ENCODE measurements at places on chromosomes 6 and 20. TPM values are rescaled to one million over a fixed set of nuclear protein-coding genes. Genes with fewer than 3 reads are reported as not detected.

OR2J3 gene
- total RNA-seq = not detected

CGA gene
- total RNA-seq = not detected

SLC52A3 gene
- total RNA-seq = 3.0 TPM

RRAGD gene
- 26.8 TPM for total RNA-seq

SLC39A7 gene
- 75.3 TPM for total RNA-seq

DNA sequence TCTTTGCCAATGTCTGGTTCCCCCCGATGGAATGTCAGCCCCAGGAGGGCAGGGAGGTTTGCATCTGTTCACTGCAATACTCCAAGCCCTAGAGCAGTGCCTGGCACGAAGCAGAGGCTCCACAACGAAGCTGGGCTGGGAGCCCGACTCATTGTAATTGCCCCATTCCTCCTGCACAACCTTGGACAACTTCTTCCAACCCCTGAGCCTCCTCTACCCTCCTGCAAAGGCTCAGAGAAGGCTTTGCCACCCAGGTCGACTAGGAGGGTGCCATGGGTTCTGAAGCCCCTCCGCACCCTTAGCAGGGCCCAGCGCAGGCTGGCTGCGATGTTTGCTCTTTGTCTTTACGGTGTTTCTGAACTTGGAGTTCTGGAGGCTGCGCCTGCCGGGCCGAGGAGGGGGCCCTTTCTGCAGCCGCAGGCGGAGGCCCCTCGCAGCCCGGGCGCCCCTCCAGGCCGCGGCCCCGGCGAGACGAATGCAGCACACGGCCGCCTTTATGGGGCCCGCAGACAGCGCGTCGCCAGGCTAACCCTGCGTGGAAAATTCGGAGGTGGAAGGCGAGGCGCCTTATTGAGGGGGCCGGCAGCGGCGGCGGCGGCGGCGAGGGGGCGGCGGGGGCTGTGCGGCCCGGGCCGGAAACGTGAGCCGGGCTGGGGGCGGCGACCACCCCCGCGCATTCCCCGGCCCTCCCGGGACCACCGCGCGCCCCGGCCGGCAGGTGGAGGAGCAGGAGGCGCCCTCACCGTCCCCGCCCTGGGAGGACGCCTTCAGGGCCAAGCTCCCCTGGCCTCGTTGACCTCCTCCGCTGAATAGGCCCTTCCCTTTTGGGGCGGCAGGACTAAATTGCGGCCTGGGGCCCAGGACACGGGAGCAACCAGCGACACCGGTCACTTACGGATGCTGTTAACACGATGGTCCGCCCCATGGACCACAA is 27.0 kb downstream of the SNAI1 start:
- no peak for DNase-seq

GRCh38 chr6:139881728-139882211 is 507.3 kb upstream of the CITED2 start:
- DNase-seq = no peak

DNA sequence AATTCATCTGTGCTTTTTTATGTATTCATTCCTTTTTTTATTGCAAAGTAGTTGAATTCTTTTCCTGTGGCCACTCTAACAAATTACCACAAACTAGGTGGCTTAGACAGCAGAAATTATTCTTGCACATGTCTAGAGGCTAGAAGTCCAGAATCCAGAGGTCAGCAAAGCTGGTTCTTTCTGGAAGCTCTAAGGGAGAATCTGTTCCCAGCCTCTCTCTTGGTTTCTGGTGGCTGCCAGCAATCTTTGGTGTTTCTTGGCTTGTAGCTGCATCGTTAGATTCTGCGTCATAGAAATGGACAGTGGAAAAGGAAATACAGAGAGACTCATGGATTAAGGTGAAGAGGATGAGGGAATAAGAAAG is 39.3 kb downstream of the GSTA2 start:
- no peak for DNase-seq

- DNase-seq = peak; percentile 94
These were observed 2.7 kb upstream of the C6orf62 start for GRCh38 chr6:24721461-24722215.

DNA sequence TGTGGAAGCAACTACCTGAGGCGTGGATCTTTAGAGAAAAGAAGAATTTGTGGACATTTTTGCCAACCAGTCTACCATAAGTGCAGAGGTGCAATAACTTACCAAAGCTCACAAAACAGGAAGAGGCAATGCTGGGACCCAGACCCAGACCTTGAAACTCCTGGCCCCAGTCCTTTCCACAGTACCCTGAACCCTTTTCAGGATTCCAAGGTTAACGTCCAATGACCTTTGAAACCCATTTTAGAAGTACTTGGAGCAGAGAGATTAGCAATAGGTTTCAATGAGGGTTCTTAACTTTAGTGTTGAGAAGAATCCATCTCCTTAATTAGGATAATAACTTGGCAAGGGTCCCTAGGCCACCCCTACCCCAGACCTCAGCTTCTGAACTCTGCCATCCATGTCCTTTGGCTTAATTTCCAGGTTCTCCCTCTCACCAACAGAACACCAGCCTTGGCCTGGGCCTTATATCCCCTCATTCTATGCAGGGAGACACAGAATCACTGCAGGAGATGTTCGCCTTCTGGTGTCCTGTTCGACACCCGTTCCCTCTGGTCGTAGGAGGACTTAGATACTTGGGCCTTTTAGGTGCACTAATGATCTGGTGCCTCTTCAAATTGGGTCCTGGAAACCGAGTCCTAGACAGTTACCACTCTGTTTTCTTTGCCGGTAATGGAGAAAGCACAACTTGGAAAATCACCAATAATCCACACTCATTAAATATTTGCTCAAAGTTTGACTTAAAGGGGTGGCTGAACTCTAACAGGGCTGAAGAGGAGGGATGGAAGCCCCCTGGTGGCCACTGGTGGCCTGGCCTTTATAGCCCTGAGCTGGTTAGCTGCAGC is 40.6 kb downstream of the ISM1 start:
- peak; percentile 13 for DNase-seq

GRCh38 chr20:11891776-11892545 is 25.7 kb upstream of the BTBD3 start:
- peak; percentile 77 for DNase-seq

GRCh38 chr20:21505810-21506530 is 7.9 kb downstream of the NKX2-2 start:
- DNase-seq = peak; percentile 36

- DNase-seq = no peak
These were observed 110.8 kb upstream of the SCP2D1 start for GRCh38 chr20:18702736-18703135.

DNA sequence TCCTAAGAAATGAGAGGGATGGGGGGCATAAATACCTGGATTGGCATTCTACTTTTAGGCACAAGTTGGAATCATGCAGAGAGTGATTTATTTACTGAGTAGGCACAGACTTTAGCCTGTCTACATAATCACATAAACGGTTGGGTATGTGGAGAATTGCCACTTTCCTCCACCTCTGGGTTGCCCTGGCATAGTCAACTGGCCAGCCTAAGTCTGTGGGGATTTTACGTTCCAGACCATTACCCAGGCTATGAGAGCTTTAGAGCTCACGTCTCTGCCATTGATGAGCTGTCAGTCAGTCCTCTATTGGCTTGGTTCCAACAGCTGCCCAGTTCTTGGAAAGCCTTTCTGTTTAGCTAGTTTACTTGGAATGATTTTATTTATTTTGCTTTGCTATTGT is 5.0 kb upstream of the BHLHE23 start:
- no peak for DNase-seq

DNA sequence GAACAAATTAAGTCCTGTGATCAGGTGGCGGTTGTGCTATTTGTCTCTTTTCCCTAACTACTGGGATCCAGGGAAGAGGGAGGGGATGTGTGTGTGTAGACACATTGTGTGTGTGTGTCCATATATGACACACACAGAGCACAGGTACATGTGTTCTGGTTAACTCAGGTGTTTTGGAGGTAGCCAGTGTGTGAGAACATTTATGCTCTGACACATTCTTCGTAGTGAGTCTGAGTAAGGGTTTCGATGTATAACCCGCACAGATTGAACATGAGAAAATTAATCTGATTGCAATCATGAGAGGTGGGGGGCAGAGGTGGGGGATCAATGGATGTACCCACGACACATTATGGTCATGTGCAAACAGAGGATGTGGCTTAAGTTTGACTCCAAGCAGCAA is 12.6 kb downstream of the ZC3H12D start:
- no peak for DNase-seq
